ENCODE measurements at places on chromosomes 1 and 21.
A peak's percentile ranks its signal among the peaks of the same experiment; 100 is the strongest.

GRCh38 chr1:39735731-39736130 is 3.0 kb upstream of the PPIE start:
- no peak for DNase-seq

DNA sequence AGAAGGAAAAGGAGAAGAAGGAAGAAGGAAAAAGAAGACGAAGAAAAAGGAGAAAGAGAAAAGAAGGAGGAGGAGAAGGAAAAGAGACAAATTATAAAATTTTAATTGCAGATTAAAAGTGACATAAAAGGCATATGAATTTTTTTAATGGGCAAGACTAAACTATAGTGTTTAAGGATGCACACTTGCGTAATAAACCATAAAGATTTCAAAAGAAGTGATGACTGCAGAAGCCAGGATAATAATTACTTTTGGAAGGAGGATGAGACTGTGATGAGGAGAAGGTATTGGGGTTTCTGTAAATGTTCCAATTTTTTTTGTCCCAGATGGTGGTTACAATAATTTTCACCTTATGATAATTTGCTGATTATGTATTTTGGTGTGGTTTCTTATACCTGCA is 243.1 kb upstream of the PKN2 start:
- DNase-seq, result no peak

GRCh38 chr21:27083144-27083543 is 116.3 kb upstream of the ADAMTS5 start:
- DNase-seq, result no peak

DNA sequence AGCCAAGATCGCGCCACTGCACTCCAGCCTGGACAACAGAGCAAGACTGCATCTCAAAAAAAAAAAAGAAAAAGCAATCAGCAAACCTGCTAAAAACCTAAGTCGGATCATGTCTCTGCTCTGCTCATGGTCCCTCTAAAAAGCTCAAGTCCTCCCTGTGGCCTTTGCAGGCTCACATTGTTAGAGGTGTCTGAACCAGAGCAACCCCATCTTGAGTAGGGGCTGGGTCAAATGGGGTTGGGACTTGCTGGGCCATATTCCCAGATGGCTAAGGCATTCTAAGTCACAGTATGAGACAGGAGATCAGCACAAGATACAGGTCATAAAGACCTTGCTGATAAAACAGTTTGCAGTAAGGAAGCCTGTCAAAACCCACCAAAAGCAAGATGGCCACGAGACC is 3.0 kb upstream of the DRAXIN start:
- DNase-seq, result no peak

DNA sequence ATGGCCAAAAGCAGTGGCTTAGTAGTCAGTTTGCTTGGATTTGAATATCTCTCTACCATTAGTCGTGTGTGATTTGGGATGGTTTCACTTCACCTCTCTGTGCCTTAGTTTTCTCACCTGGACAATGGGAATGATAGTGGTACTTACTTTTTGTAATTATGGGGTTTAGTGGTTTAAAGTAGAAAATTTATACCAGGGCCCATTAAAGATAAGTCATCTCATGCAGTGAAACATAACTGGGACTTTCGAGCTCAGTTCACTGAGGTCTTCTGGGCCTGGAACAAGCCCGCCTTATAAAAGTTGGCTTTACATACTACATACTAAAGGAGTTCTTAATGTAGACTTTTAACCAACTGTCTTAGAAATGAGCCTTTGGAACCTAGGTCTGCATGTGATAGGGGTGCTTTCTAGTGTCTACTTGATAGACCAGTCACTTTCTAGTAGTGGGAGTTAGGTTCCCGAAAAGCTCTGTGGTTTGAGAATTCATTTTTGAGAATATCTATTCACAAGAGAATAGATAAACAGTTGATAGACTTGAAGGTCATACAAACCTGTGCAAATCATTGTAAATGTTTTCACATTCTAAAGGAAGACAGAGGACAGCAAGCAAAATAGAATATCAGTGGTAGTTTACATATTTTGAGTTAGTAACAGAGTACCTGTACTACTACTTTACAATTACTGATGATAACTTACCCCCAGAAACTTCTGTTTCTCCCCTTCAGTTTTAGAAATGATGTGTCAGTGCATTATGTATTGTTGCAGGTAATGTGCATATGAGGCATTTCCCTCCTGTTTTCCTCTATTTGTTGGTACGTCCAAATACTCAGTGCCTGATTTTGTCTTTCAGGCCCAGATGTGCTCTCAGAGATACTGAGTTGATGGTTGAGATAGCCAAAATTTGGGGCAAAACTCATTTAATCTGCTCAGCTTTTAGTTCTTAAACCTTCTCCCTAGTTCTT is 48.0 kb downstream of the DYRK1A start:
- no peak for DNase-seq

DNA sequence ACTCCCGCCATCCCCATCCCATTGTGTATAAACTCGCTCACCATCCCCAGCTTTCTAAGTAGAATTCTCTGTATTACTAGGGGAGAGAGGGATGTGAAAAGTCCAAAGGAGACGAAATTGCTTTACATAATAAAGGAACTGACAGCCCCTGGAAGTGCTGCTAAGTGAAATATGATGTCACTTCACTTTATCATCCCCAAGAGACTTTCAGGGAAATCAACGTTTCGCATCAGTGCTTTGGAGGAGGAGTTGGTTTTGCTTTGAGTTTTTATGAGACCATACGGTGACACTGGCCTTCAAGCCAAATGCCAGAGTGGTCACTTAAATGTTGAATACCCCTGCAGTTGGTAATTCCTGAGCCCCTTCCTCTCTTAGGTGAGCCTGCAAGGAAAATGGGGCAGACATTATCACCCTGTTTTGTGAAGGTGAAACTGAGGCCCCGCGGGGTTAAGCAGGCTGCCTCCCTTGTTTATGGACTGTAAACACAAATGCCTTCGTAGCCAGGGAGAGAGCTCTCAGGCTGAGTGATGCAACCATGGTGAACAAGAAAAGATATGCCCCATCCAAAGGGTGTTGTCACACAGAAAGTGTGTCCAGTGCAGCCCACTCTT is 58.4 kb upstream of the KAZN start:
- DNase-seq, result no peak

DNA sequence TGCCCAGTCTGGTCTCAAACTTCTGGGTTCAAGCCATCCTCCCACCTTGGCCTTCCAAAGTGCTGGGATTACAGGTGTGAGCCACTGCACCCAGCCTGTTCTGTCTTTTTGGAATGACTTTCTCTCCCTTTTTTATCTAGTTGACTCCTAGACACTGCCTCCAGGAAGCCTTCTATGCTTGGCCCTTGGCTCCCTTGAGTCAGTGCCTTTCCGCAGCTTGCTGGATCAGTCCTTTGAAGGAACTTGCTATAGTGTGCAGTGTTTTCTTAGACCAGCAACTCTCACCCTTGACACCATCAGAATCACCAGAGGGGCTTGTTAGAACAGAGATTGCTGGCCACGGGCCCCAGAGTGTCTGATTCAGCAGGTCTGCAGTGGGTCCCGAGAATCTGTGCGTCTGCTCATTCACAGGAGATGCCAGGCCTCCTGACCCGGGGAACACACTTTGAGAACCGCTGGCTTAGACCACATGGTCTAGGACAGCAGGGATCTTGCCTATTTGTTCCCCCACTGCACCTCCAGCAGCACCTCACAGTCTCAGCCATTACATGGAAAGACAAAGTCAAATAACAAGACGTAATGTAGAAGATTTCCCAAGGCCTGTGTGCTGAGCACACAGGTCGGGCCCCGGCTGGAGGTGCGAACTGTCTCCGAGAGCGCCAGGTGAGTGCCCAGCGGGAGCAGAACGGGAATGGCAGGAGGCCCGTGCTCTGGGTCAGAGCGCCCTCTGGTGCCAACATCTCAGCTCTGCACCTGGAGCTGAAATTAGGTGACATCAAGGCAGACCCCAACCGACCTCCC is 27.4 kb upstream of the CTPS1 start:
- peak; percentile 59 for DNase-seq

GRCh38 chr1:151056149-151056548 is 3.3 kb downstream of the CDC42SE1 start:
- peak; percentile 42 for DNase-seq

DNA sequence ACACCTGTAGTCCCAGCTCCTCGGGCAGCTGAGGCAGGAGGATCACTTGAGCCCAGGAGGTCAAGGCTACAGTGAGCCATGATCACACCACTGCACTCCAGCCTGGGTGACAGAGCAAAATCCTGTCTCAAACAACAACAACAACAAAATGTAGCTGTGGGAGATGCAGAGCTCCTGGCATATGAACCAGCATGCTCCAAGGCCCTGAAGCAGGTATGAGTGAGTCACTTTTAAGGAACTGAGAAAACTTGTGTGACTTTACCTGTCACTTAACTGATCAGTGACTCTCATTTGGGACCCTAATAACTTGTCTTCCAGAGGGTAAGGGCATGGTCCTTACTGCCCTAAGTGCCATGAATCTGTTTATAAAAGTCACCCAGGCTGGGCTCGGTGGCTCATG is 19.4 kb upstream of the TMEM222 start:
- no peak for DNase-seq

- no peak for DNase-seq
Observed at GRCh38 chr1:60388092-60388987, 314.8 kb upstream of the C1orf87 start.

DNA sequence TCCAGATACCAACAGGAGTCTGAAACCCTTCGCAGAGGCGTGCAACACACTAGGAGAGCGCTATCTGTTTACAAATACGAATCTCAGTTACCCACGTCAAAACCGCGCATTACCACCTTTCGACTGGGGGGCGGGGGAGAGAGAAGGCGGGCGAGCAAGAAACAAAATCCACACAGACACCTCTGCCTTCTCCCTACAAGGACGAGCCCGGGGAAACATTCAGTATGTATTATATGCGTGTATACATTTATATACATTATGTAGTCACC is 722 bp downstream of the TUT4 start:
- peak; percentile 48 for DNase-seq

GRCh38 chr21:41800425-41801320 is 33.8 kb upstream of the RIPK4 start:
- DNase-seq, result no peak

DNA sequence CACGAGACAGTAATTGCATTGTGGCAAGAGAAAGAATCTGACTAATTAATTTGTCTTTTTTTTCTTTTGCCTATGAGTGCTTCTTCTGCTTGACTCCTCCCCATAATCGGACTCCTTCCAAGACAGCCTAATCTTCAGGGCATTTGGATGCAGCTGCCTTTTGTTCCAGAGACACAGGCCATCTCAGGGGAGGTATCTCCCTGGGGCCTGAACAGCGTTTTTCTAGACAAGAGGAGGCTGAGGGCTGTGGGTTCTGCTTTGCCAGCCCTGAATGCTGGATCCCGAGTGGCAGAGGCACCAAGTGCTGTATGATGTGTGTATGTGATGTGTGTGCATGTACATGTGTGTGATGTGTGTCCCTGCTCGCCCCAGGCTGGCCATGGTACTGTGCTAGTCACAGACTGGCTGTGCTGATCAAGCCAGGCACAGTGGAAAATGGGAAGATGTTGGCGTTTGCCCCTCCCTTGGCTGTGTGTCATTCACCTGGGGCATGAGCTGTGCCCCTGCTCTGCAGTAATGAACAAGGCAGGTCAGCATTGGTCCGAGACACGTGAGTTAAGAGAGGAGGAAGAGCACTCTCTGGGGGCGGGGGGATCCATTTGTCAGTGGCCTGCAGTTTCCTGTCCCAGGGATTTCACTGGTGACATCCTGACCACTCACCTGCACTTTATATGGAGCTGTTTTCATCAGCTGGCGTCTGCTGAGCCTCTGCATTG is 77.2 kb downstream of the ADARB1 start:
- DNase-seq, result no peak

- DNase-seq, result no peak
Observed at GRCh38 chr21:26909972-26910371, 56.9 kb downstream of the ADAMTS5 start.

DNA sequence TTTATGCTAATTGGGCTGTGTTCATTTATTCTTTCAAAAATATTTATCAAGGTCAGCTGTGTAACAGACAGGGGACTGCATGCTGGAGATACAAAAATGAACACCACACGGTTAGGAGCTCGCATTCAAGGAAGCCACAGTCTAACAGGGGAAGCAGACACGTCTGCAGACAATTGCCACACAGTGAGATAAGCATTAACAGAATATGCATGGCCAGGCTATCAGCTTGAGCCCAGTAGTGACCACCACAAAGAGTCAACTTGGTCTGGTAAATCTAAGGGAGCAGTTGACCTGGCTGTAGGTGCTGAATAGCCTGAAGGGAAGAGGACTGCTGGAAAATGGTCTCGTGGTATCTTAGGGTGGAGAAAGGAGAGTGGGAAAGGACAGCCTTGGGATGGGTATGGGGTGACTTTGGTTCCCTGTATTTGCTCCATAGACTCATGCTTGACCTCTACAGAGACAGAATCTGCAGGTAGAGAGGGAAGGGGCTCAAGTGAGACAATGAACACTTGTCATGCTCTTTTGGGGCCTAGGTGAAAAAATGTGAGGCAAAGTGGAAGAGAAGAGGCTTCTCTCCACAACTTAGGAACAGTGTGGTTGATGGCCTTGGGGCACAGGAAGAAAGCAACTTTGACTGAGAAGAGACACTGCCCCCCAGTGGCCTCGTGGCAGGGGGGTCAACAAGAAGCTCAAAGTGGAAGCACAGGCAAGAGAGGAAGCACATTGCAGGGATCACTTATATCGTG is 7.6 kb upstream of the NPL start:
- DNase-seq, result peak; percentile 93

DNA sequence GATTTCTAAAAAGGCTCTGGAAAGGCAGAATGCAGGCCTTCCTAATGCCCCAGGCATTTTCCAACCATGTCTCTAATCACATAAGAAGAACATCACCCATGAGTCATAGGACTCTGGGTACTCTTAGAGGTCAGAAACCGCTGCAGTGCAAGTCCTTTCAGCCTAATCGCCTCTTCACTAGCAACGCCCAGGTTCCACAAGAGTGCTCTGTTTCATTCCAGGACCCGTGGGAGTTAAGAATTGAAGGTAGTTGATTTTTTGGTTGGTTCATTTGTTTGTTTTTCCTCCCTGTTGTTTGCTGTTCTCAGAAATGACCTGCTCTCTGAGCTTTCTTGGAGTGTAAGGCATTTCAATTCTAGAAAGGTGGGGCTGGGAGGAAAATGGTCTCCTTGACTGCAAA is 123.2 kb downstream of the NR5A2 start:
- DNase-seq, result no peak

DNA sequence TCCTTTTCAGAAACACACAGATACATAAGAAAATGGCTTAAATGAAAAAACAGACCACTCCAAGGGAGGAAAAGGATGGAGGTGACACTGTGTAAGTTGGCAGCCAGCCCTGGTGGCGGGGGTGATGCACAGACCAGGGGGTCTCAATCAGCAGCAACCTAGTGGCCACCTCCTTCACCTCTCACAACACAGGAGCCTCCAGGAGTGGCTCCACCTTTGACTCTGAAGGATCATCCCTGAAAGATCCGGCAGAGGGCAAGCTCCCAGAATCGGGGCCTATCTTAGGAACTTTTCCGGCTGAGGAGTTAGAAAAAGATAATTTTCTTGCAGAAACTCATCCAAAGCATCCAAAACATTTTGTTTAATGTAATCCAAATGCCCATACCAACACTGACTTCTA is 51.2 kb upstream of the SMYD2 start:
- DNase-seq, result no peak

- no peak for DNase-seq
Observed at GRCh38 chr1:221810406-221810805, 68.5 kb upstream of the DUSP10 start.

GRCh38 chr1:67611846-67612245 is 73.2 kb upstream of the GADD45A start:
- no peak for DNase-seq

All from Kasumi-1 (cell line).